ENCODE measurements at places on chromosomes 1 and 21. TPM values are rescaled to one million over a fixed set of nuclear protein-coding genes. Genes with fewer than 3 reads are reported as not detected.

- H3K4me3 ChIP-seq, result no peak overlapping the region
- H3K36me3 ChIP-seq, result no peaks in the 10 kb centered on the region
- DNase-seq, result no peak
Observed at GRCh38 chr21:45545691-45546531, 3.7 kb upstream of the SLC19A1 start.

DNA sequence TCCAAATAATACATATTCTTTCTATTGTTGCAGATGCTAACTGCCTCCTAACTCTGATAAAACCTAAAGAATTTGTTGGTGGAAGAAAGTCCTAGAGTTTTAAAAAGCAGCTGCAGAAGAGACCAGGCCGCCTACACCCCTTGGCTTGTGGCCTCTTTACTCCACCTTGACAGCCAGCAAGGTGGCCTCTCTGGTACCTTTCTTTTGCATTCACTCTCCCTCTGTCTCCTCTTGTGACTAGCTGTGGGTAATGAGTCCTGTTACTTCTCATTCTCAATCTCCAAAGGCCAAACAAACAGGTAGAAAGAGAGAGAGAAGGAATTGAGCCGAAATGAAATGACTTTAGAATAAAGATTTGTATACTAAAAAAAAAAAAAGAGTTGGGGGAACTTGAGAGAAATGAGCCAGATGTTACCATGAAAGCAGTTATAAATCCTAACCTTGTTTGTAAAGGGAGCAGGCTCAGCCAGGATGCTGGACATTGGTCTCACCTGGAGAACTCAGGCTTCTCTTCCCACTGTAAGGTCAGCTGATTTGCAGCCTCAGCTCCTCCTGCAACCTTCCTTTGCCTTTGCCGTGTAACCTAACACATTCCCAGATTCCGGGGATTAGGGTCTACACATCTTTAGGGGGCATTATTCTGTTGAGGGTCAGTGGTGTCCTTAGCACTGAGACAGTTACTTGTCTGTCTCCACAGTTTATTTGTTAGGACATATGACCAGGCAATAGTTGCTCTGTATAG, 164.1 kb upstream of the IRF2BP2 start:
- no peaks in the 10 kb centered on the region for H3K27me3 ChIP-seq
- no peak for DNase-seq
- no peak overlapping the region for H3K4me3 ChIP-seq

Gene CR1L
- total RNA-seq, result not detected

Gene SPRR2E
- not detected for total RNA-seq

Gene PRMT6
- total RNA-seq, result 15.6 TPM
